Daoy (cell line): ENCODE measurements at places on chromosomes 5 and 9. TPM values are rescaled to one million over a fixed set of nuclear protein-coding genes. Genes with fewer than 3 reads are reported as not detected.

LEAP2 gene
- total RNA-seq, result 0.17 and 0.68 TPM in 2 replicates

IL9 gene
- not detected in 2 replicates for total RNA-seq

CD72 gene
- 1.7 TPM in 1 of 2 replicates, not detected in the other for total RNA-seq

CAMK4 gene
- total RNA-seq, result 20.1 and 28.1 TPM in 2 replicates

ADGRD2 gene
- 0.23 TPM in 1 of 2 replicates, not detected in the other for total RNA-seq

DNA sequence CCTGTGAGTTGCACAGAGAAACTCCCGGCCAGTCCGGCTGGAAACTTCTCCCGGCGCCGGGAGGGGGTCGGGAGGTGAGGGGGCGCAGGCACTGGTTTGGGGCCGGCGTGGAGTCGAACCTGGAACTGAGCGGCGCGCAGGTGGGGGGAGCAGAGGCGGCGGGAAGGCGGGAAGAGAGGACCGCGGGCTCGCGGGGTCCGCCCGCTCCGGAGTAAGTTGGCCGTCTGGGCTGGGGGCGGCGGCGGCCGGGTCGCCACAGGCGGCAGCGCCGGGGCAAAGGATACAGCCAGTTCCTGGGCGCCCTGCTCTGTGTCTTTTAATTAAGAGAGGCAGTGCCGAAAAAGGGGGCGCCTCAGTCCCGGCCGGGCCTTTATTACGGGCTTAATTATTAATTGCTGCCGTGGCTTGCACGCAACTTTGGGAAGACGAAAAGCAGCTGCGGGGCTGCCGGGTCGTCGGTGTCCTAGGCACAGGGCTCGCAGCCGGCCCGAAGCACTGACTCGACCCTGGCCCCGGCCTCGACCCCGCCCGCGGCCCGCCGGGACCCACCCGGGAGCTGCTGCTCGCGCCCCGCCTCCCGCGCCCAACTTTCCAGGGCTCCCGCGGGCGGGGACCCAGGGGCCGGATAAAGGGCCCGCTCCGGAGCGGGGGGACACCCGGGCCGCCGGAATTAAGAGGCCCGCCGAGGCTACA lies 1.1 kb downstream of the NTNG2 start:
- DNase-seq, result no peak

GRCh38 chr9:70420441-70421271 lies 6.2 kb upstream of the KLF9 start:
- DNase-seq, result peak; percentile 91

GRCh38 chr9:89502038-89502601 lies 4.2 kb upstream of the SEMA4D start:
- no peak for DNase-seq

DNA sequence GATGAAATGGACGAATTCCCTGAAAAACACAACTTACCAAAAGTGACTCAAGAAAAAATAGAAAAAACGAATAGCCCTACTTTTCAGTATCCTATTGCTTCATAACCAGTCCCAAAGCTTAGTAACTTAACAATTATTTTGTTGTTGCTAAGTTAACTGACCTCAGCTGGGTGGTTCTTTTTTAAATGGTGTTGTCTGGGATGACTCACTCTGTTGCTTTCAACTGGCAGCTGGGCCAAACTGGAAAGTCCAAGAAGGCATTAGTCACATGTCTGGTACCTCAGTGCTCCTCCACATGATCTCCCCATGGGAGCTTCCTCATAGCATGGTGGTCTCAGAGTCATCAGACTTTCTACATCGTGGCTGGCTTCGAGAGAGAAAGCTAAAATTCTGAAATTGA lies 47.8 kb upstream of the ADAMTS2 start:
- peak; percentile 61 for DNase-seq

DNA sequence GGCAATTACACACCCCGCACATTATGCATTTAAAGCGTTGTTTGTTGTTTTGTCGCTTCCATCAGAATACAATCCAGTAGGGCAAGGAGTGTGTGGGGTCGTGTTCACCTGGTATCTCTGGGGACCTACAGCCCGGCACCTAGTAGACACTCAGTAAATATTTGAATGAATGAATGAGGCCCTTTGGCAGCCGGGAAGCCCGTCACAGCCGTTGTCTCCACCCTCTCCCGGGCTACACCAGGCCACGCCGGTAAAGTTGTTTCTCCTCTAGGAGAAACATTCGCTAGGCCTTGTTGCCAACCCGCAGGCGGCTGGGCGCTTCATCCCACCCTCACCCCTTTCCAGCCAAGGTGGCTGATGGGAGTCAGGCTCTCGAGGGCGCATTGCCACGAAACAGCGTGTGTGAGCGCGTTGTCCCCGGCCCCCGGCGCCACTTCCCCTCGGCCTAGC lies 876 bp upstream of the JAK2 start:
- no peak for DNase-seq

- no peak for DNase-seq
These were observed 56.7 kb upstream of the FST start for GRCh38 chr5:53423724-53424123.

- DNase-seq, result peak; percentile 96
These were observed 17.4 kb downstream of the TMOD1 start for GRCh38 chr9:97518909-97519307.

DNA sequence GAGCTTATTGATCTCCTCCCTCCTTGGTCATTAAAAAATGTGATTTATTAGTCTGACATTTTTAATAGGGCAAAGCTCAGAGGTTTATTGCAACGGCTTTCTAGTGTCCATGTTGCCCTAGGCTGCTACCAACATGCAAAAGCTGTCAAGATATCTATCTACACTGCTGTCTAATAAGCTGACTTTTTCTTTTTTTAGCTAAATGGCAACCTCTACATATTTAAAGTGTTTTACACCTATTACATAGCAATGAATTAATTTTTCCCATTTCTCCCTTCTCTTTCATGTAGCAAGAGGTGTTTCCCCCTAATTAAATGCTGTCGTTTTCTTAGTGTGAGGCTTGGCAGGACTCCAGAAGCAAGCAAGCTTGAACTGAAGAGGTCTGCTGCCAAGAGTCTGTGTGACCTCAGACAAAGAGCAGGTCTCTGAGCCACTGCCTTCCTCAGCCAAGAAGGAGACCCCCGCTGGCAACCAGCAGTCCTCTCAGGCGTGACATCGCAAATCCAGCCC lies 79.4 kb downstream of the GAS1 start:
- DNase-seq, result peak; percentile 34
